ENCODE measurements at places on chromosomes 1 and 21. TPM values are rescaled to one million over a fixed set of nuclear protein-coding genes. Genes with fewer than 3 reads are reported as not detected.

CLCNKB gene
- 0.14 TPM for total RNA-seq

NHLH1 gene
- under 0.01 TPM for total RNA-seq

ZNF436 gene
- 17.2 TPM for total RNA-seq

TENT5C gene
- 9.0 TPM for total RNA-seq

SPRR2D gene
- total RNA-seq = not detected

SLC45A1 gene
- total RNA-seq = 2.0 TPM

STMN1 gene
- 23.5 TPM for total RNA-seq

KCNA3 gene
- 0.18 TPM for total RNA-seq

GABPB2 gene
- 19.6 TPM for total RNA-seq

LENEP gene
- total RNA-seq = 0.18 TPM

HSPA6 gene
- 0.57 TPM for total RNA-seq
